H9 (cell line): ENCODE measurements at places on chromosomes 5 and 9.

DNA sequence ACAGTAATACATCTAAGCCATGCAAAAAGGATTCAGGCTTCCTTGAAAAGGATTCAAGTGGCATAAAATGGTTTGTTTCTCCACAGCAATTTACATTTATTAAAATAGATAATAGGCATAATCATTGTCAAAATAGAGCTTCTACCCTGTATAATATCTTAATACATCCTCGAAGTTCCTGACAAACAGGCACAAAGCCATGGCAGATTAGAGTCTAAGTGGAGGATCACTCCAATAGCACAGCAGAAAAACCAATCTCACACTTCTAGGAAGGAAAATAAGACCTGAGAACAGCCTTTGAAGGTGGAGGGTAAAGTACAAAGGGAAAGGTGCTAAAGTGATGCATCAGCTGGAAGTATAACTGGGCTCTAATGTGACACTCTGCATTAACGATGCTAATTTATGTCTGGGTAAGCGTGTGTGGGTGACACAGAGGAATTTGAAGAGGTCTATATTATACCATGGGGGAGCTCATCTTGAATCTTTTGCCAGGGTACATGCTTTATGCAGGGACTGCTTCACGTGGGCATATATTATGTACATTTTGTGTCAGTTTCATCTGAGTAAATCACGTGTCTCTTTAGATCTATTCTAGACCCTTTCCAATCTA is 28.8 kb downstream of the PPP2R2B start:
- DNase-seq: no peak

- DNase-seq: no peak
Measured at GRCh38 chr9:137556069-137556838, 4.6 kb downstream of the MRPL41 start.

- peak; percentile 74 for DNase-seq
Measured at GRCh38 chr5:174222891-174223290, 177.4 kb downstream of the NSG2 start.

DNA sequence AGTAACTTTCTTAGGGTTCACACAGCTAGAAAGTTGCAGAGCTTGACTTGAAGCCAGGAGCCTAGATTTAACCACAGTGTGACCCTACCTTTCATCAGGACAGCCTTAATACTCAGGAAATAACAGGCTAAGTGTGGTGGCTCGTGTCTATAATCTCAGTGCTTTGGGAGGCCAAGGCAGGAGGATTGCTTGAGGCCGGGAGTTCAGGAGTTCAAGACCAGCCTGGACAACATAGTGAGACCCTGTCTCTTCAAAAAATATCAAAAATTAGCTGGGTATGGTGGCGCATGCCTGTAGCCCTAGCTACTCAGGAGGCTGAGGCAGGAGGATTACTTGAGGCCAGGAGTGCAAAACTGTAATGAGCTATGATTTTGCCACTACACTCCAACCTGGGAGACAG is 681.1 kb downstream of the MAT2B start:
- no peak for DNase-seq

DNA sequence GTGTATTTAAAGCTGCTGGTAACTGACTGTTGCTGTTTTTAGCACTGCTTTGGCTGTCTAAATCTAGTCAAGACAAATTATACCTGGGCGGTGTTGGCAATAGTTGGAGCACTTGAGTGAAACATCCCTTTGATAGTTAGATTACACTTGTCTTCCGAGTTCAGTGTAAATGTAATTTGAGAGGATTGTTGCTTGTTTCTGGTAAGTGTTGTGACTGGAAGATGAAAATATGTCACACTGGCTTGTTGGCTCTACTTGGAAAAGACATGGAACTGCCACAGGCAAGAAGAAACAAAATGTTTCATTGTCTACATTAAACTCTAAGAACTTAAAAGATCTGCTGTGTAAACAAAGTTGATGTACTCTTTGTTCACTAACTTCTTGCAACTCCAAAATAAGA is 49.2 kb upstream of the PTPRD start:
- DNase-seq: no peak

- no peak for DNase-seq
Measured at GRCh38 chr5:165607026-165607425, 2101.6 kb downstream of the MAT2B start.

GRCh38 chr5:151295791-151296477 is 7.6 kb downstream of the SLC36A3 start:
- DNase-seq: no peak

- DNase-seq: no peak
Measured at GRCh38 chr9:76292246-76292645, 102.0 kb downstream of the RFK start.

DNA sequence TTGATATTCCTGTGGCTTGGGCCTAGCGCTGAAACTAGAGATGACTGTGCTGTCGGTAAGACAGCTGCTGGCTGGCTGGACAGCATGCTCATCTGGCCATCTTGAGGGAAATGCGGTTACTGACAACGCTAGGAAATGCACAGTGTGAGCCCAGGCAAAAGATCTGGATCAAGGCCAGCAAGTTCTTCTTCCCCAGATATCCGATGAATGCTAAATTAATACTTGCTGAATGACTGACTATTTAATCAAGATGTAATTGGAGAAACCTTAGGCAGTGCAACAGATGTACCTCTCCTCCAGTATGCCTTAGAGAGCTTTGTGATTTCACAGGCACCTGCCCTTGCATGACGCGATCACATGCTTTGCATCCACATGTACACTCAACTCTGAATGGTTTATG is 659.1 kb downstream of the EFNA5 start:
- DNase-seq: no peak

DNA sequence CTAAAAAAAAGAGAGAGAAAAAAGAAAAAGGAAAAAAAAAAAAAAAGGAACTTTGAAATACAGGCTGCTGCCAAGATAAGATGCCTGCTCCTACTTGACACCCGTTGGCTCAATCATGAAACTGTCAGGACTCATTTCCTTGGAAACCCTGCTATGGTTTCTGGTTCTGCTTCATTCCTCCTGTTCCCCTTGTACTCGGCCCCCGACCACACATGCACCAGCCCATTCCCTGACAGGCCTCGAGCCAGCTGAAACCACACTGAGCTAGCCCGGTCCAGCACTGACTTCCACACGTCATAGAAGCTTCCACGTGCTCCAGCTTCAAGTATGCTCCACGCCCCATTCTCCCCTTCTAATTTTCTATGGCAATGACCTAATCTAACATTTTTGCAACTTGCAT is 93.2 kb downstream of the MYO10 start:
- no peak for DNase-seq

GRCh38 chr5:67004730-67005350 is 191.8 kb downstream of the CD180 start:
- DNase-seq: peak; percentile 32

DNA sequence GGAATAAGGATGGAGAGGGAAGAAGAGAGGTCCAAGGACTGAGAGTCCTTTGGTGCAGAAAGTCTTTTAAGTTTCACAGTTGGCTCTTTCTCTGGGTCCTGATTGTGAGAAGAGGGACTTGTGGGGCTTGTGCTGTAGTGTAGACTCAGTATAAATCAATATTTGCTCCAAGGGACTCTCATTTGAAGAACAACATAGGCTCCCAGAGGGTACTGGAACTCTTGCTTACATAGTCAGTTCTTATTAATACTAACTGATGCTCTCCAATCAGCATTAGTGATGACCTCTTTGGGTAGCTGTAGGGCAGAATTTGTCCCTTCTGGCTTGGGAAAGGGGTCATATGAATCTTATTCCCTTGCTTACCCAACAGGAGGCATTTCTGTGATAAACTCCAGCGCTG is 62.5 kb upstream of the CXCL14 start:
- DNase-seq: no peak

DNA sequence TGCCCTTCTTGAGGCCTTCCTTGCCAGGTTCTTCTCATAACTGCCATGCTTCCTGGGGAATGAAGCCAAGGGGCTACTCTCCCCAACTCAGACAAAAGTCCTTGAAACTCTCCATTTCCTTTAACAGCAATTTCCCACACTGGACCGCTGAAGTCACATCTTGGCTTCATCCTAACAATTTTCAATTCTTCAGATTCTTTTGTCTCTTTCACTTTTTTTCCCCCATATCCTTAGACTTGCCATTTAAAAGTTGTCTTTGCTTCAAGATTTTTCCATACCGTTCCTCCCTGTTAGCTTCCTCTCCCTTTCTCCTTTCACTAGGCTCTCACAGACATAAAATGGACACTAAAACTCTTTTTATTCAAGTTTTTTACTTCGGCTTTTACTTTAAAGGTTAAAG is 93.1 kb upstream of the ITGA1 start:
- DNase-seq: no peak

DNA sequence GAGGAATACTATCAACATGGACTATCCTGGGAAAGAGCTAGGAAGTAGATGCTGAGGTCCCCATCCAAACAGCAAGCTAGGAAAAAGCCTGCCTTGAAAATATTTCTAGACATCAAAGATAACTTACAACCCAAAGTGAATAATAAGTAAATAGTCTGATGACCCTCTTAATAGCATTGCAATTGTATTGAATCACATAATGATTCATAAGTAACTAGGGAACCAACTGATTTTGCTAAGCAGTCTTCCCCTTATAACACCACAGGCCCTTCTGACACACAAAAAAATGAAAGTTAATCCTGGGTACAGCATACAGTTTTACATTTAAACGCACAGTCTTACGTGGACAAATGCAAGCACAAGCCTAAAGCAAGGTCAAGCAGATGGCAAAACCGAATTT is 199.3 kb downstream of the RFK start:
- DNase-seq: no peak

DNA sequence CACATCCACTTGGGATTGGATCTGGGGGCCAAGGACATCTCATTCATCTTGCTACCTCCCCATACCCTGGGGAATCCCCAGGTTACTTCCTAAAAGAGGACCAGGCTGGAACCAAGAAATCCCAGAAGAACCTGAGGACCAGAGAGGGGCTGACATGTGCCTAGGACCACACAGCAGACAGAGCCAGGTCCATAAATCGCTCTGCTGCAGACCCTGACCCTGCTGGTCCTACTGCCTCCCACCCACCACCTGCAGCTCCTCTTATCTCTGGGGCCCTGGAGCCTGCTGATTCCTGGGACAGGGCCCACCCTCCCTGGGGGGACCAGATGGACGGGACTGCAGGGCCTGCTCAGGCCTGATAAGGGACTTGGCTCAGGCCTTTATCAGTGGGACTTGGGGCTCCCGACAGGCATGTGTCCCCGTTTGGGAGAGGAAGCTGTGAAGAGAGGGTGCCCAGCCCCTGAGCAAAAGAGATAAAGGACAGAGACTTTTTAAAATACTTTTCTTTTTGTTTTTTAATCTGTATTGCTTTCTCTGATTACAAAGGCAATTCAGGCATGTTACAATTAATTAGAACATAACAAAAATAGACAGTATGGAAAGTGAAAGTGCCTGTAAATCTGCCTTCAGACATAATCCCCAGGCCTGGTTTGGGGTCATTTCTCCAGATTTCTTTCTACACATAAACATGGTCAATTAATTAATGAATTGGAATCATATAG is 101.3 kb upstream of the LARP1 start:
- DNase-seq: no peak

GRCh38 chr9:116692616-116693015 is 5.5 kb downstream of the TRIM32 start:
- DNase-seq: no peak

DNA sequence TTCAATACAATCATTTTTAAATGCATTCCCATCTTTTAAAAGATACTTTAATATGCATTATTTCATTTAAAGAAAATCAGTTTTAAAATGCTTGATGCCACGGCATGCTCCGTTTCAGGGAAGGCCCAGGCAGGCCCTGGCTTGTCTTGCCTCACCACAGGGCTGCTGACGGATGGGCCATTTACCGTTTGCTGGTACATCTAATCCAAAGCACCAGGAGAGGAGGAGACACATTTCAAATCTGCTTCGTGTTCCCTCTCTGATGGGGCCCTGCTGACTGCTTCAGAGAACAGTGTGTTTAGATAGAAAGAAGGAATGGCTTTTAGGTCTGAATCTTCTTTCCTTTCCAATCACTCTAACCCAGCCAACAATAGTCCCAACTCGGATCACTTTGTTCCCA is 185.2 kb downstream of the DCP2 start:
- no peak for DNase-seq

GRCh38 chr9:90834828-90835595 is 33.4 kb downstream of the SYK start:
- DNase-seq: peak; percentile 10

- DNase-seq: no peak
Measured at GRCh38 chr9:130200038-130200849, 28.0 kb downstream of the NCS1 start.

DNA sequence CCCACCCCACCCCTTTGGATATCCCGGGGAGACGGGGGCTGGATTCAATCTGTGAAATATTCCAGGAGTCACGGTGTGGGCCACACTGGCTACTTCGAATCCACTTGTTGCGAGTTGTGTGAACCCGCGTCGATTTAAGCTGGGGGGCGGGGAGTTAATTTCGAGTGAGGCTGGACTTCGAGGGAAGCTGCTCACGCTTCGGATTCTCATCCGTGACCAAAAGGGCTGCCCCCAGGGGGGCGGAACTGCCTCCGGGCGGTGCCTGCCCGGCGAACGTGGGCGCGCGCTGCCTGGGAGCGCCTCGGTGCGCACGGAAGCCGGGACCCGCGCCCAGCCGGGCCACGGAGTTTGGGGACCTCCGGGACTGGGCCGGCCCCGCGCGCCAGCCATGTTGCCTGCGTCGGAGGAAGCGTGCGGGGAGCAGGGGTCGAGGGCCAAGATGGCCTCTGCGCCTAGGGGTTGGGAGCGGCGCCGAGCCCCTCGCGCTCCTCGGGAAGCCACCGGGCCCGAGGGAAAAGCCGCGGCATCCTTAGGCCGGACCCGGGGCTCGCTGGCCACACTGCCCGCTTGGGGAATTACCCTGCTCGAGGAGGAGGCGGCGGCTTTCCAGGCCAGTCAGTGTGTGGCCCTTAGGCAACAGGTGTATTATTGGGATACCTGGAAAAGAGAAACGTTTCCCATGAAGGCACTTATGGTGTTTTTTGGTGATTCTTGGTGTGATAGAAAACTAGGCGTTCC is 975 bp downstream of the OCLN start:
- peak; percentile 56 for DNase-seq

GRCh38 chr9:69785757-69786156 is 25.9 kb upstream of the PTAR1 start:
- DNase-seq: no peak

- no peak for DNase-seq
Measured at GRCh38 chr5:64163135-64163534, 2.5 kb upstream of the RNF180 start.

DNA sequence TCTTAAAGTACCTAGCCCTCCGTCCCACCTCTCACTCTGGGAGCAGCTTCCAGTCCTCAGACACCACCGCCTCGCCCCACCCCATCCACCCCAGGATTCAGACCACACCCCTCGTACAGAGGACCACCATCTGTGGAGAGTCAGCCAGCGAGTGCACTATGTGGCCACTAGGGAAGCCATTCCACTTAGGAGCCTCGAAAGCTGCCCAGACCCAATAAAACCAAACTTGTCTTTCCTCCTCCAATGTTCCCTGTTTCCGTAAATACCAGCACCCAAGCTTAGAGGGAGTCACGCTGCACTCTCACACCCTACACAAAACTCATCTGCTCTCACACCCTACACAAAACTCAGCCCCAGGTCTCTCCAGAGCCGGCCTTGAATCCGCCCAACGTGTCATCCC is 1.9 kb downstream of the GCNT4 start:
- DNase-seq: peak; percentile 77
